ENCODE measurements at places on chromosomes 3 and 15.

DNA sequence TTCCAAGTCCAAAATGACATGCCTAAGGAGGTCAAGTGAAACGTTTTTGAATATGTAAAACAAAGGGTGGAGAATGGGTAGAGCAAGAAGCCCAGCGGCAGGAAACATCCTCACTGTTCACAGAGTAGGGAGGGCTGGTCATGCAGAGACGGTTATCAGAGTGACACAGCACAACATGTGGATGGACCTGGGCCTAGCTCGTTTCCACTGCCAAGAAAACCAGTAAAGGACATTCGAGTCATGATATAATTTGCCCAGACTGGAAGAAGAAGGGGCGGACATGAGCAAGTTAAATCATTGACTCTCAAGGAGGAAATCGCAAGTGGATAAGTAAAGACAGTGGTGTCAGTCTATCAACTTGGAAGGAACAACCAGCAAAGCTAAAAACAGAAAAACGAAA, 89.3 kb downstream of the LRIG1 start:
- no peak for DNase-seq

GRCh38 chr3:175316799-175317198, 457.7 kb downstream of the NAALADL2 start:
- no peak for DNase-seq

DNA sequence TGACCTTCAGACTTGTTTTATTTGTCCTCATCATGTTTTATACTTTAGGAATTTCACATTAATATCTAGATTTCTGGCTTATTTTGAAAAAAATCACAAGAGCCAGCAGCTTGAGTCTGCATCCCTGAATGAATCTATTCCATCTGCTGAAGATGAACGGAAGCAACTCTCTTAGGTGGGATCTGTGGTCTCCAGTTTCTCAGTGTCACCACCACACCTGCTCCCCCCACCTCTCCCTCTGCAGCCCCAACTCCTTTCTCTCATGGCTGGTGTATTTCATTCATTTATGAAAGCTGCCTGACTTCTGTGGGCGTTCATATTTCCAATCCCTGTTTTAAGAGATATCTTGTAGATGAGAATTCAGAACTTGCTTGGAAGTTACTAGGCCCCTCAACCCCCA, 102.1 kb upstream of the AGBL1 start:
- DNase-seq, result no peak

DNA sequence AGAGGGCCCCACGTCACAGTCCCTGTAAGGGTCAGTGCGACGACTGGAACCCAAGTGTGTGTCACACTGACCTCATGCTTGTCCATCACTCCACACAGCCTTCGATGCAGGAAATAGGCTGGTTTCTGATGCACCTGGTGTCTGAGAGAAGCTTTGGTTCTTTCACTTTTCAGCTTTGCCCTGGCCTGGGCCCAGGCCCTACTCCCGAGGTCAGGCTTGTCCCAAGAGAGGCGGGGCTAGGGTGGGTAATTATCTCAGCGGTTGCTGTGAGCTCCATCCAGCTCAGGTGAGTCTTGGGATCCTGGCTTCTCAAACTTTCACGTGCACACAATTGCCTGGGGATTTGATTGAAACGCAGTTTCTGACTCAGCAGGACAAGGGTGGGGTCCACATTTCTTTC, 19.6 kb upstream of the CHRNB4 start:
- DNase-seq, result no peak

DNA sequence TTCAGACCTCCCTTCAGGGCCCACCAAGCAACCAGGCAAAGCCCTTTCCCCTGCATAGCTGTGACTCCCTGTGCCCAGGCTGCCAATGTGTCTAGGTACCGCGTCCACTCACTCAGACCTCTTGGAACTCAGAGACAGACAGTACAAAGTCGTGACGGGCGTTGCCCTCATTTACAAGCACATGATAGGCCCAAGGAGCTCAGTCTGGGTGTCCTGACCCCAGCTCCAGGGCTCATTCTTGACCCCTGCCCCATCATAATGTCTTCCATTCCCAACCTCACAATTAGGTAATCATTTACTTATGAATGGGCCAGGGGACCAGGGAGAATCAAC, 56.0 kb downstream of the KLF13 start:
- no peak for DNase-seq

- DNase-seq, result no peak
Observed at GRCh38 chr3:192395506-192395905, 331.8 kb downstream of the FGF12 start.

Measured in inflammatory macrophage treated with lipopolysaccharide for 1 hour (primary cell).